ENCODE measurements at places on chromosomes 5 and 9.

- peak; percentile 40 for DNase-seq
These were observed at the start of gene FGD3 for GRCh38 chr9:92947268-92948037. Gene FGD3, plus strand, starts transcription at chr9:92947523. Its CDS starts 28,734 bp downstream, at chr9:92976257.

DNA sequence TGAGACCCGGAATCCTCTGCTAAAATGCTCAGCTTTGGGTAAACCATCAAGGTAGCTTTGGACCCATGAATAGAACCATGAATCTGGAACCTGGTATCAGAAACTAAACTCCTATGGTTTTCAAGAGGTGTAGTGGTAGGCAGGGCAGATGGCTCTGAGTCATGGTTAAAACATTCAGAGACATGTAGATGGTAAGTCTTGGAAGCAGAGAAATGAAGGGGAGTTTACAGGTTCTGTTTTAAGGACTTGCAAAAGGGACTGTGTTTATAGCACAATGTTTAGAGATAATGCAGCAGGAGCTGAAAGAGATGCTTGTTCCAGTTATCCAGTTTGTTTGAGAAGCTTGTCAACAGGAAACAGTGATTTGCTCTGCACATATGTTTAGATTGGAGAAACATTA lies 36.0 kb upstream of the FBN2 start:
- peak; percentile 15 for DNase-seq

DNA sequence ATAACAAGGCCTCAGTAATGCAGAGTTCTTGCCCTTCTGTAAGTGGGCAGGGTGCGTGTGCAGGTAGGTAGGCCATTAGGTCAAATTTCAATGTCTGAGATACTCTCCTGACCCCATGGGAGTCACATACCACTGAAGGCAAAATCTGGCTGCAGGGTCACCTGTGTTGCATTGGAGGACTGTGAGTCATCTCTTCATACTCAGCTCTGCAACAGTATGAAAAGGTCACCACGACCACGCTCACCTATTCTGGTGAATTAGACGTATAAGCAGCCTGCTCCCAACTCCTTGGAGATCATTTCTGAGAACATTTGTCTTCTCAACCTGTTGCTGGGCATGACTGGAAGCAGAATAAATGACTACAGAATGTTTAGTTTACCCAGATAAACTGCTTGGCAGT lies 599.8 kb downstream of the PDE4D start:
- DNase-seq, result no peak

DNA sequence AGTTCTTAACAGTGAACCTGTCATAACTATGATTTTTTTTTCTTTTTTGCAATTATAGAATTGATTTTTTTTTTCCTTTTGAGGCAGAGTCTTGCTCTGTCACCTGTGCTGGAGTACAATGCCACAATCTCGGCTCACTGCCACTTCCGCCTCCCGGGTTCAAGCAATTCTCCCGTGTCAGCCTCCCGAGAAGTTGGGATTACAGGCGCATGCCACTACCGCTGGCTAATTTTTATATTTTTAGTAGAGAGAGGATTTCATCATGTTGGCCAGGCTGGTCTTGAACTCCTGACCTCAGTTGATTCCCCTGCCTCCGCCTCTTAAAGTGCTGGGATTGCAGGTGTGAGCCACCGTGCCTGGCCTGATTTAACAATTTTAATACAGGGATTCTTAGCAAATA lies 21.4 kb downstream of the UGCG start:
- no peak for DNase-seq

GRCh38 chr5:73693573-73694061 lies 67.6 kb downstream of the ARHGEF28 start:
- peak; percentile 41 for DNase-seq

GRCh38 chr9:35027860-35028259 lies 38.3 kb downstream of the DNAJB5 start:
- DNase-seq, result no peak

GRCh38 chr5:56585461-56585860 lies 229.9 kb upstream of the MAP3K1 start:
- DNase-seq, result no peak

DNA sequence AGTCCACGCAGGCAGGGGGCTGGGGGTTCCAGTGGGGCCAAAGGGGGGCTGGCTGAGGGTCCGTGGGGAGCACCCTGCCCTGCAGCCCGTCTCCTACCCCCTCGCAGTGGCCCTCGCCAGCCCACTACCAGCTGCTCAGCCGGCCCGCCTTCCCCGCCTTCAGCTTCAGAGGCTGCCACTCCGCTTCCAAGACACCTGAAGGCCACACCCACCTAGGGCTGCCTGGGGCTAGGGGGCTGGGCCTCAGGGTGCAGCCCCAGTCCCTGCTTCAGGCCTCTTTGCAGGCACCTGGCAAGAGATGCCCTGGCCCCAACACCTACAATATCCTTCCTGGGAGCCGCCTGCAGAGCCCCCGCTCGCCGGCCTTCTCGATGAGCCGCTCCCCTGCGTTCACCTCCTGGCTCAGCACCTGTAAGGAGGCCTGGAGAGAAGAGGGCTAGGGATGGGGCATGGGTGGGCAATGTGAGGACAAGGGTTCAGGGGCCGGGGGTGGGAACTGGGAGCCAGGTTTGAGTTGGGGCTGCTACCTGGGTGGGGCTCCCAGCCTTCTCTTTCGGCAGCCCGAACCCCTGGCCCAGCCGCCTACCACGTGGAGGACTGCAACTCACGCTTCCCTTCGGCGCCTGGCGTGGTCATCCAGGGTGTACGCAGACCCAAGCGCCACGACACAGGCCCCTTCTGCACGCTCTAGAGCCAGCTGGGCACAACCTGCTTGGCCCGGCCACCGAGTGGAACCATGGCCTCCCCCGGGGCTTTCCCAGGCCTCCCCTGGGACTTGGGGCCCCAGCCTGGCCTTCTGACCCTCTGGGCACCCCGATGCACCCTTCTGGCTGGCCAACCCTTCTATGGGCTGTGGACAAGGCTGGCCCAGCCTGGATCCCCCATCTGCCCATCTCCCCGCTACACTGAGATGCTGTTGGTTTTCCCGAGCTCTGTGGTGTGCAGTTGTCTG lies 1.7 kb downstream of the STPG3 start:
- DNase-seq, result no peak

GRCh38 chr5:124235576-124235975 lies 510.9 kb downstream of the ZNF608 start:
- no peak for DNase-seq

GRCh38 chr5:55021821-55022220 lies 2.2 kb upstream of the GZMK start:
- DNase-seq, result no peak

GRCh38 chr9:127778280-127779135 lies at the start of gene SH2D3C:
Gene SH2D3C, minus strand, starts transcription at chr9:127778666. Its CDS starts 39 bp downstream, at chr9:127778627.
- DNase-seq, result no peak

- peak; percentile 4 for DNase-seq
These were observed 421.5 kb upstream of the DAP start for GRCh38 chr5:11182441-11183080.

GRCh38 chr5:64507264-64507605 lies 1.4 kb downstream of the RGS7BP start:
- no peak for DNase-seq

DNA sequence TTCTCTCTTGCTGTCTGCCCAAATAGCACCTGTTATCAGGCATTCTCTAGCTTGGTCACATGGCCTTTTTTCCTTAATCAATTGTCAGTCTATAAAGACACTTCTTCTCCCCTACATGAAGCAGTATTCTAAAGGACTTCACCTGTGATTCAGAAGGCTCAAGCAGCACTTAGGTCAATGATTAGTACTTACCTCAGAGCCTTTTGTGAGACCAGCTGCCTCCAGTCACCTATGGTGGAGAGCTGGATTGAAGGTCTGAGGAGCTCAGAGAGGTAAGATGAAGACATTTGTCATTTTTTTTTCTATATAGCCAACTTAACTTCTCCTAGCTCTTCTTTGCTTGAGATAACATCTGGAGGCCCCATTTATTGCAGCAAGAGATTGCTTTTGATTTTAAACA lies 278.3 kb upstream of the PCSK5 start:
- DNase-seq, result no peak

DNA sequence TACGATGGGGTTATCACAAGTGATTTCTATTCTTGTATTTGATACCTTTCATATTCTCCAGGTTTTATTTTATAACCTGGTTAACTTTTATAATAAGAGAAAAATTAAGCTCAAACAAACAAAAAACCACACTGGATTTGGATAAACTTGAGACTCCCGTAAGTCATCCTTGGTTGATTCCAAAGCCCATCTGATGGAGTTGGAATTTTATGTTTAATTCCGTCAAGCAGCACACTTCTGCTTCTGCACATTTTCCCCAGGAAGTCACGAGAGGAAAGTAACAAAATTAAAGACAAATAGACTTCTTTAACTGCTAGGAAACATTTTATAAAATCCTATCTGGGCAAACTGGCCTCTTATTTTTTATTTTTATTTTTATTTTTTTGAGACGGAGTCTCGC lies 207.9 kb downstream of the NXNL2 start:
- DNase-seq, result no peak

DNA sequence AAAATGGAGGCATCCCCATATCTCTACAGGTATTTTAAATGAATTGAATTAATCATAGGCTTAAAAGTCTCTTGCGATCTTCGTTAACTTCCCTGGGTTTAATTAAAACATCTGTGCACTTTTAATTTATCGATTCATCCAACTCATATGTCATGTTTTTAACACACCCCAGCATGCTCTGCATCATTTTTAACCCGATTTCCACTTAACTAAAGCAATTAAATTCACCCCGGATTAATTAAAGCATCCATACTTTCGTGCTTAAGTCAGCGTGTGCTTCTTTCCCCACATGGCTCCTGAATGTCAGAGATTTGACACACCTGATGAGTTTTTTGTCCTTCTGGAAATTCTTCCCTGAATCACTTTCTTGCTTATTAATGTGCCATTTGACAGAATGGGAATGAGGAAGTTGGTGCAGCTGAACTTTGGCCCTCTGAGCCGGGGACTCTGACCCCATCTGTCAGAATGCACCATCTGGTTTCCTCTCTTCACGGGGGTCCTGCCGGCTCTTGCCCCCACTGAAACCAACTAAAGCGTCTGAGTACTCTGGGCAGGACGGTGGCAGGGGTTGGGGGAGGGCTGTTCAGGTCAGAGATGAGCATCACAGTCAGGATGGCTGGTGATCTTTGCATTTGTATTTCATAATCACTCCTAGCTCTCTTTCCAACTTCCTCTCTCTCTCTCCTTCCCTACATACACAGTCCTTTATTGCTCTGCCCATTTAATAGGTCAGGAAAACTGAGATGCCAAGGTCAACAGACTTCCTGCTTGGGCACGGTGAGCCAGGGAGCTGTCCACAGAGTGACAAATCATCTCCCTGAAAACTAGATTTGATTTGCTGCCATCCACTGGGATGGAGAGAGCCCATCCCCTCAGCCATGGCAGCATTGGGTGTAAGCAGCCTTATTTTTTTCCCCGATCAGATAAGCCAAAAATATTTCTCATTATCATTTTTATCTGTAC lies 180.3 kb upstream of the WWC1 start:
- DNase-seq, result no peak

DNA sequence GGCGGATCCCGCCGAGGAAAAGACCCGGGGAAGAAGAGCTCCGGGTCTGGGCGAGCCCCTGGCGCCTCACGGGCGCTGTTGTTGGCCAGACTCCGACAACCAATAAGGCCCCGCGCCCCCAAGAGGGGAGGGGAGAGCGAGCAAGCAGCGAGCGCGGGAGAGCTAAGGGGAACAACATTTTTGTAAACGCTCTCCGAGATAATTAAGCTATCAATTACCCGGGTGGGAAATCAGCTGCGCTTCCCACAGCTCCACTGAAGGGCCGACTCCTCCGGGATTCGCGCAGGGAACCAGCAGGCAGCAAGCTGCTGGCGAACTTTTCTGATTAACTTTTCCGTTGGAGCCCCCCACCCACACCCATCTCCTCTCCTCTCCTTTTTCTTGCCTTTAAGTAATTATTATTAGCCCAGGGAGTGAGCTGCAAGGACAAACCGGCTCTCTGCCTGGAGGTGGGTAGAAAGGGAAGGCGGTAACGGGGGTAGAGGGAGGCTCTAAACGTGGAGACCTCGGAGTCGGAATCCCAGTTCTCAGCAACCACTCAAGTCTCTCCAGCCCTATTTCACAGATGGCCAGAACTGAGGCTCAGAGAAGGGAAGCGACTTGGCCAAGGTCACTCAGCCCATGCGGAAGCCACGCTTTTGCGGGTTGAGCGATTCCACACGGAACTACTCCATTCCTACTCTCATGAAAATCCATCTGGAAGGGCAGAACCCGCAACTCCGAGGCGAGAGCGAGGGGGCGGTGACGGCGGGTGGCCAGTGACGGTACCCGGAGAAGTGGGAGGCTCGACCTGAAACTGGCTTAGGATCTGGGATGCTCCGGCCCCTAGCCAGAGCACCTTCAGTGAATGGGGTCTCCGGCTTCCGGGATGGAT lies 1.3 kb downstream of the ASTN2 start:
- DNase-seq, result peak; percentile 5

DNA sequence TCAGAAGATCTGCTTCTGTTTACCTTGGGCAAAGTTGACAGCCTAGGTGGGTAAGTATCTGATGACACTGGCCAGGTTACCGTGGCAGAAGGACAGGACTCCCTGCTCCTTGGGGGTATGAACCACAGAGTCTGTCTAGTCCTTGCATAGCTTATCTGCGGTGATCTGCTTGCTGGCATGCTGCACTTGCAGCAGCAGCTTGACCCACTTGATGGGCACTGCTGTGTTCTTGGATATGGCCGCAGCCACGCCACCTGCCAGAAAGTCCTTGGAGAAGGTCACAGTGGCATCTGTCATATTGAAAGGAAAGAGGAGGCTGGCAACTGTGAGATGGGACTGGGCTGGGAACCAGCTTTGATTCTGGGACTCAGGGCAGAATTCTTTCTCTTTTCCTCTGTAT lies 35.9 kb upstream of the POC5 start:
- no peak for DNase-seq

Data from foreskin fibroblast (primary cell).